ENCODE measurements at places on chromosomes 3 and 15.
A peak's percentile ranks its signal among the peaks of the same experiment; 100 is the strongest.

GRCh38 chr3:77242371-77242770, 202.5 kb downstream of the ROBO2 start:
- H3K4me1 ChIP-seq = no peaks in the 10 kb centered on the region
- no peak overlapping the region for H3K4me3 ChIP-seq
- no peak for DNase-seq
- no peaks in the 10 kb centered on the region for H3K36me3 ChIP-seq

DNA sequence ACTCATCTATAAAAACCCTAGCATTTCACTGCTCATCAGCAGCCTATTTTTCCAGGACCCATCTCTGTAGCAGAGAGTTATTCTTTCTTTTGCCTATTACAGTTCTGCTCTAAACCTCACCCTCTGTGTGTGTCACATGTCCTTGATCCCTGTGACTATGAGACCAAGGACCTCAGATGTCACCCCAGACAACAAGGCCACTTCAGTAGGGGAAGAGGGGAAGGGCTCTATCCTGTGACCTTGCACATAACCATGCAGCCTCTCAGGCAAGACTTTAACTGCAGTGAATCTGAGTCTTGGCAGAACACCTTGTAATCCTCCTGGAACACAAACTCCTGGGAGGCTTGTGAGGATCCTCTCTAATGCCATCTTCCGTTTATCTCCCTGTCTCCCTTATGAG, 4.4 kb upstream of the ZNF589 start:
- H3K36me3 ChIP-seq = no peaks in the 10 kb centered on the region
- no peak overlapping the region for H3K4me3 ChIP-seq
- H3K27ac ChIP-seq = no peak overlapping the region
- H3K27me3 ChIP-seq = no peaks in the 10 kb centered on the region

DNA sequence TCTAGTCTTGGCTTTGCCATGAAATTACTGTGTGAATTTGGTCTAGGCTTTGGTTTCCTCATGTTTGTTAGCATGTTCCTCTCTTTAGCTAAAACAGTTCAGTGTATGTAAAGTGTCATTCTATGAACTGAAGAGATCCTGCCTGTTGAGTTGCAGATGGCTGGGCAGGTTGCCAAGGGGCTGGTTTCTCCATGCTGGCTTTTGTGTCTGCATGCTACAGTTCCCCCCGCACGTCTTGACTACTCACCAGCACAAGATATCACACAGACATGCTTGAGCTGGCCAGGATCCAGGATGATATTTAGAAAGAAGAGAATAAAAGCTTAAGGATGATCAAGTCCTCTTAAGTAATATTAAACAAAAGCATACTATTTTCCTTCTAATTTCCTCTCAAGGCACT, 90.2 kb downstream of the CERS3 start:
- no peaks in the 10 kb centered on the region for H3K36me3 ChIP-seq
- H3K27ac ChIP-seq = no peak overlapping the region
- DNase-seq = no peak
- no peaks in the 10 kb centered on the region for H3K4me1 ChIP-seq
- H3K4me3 ChIP-seq = no peak overlapping the region

GRCh38 chr3:187743195-187744141, 1.8 kb downstream of the BCL6 start:
- H3K36me3 ChIP-seq = no peaks in the 10 kb centered on the region
- peak; percentile 21 for DNase-seq
- H3K27me3 ChIP-seq = no peaks in the 10 kb centered on the region
- peak overlapping the region; percentile 94 for H3K4me3 ChIP-seq
- H3K27ac ChIP-seq = peak overlapping the region; percentile 100
- peaks cover 73% of the 10 kb centered on the region for H3K4me1 ChIP-seq

GRCh38 chr3:112078125-112079083, 7.8 kb upstream of the C3orf52 start:
- H3K27me3 ChIP-seq = peaks cover 10% of the 10 kb centered on the region
- H3K36me3 ChIP-seq = no peaks in the 10 kb centered on the region
- no peak for DNase-seq
- H3K4me1 ChIP-seq = no peaks in the 10 kb centered on the region
- no peak overlapping the region for H3K4me3 ChIP-seq

GRCh38 chr3:53849916-53850315, 3.5 kb downstream of the IL17RB start:
- DNase-seq = no peak
- no peak overlapping the region for H3K4me3 ChIP-seq
- no peak overlapping the region for H3K27ac ChIP-seq
- H3K36me3 ChIP-seq = no peaks in the 10 kb centered on the region
- H3K4me1 ChIP-seq = peaks cover 6% of the 10 kb centered on the region
- H3K27me3 ChIP-seq = peaks cover 24% of the 10 kb centered on the region

DNA sequence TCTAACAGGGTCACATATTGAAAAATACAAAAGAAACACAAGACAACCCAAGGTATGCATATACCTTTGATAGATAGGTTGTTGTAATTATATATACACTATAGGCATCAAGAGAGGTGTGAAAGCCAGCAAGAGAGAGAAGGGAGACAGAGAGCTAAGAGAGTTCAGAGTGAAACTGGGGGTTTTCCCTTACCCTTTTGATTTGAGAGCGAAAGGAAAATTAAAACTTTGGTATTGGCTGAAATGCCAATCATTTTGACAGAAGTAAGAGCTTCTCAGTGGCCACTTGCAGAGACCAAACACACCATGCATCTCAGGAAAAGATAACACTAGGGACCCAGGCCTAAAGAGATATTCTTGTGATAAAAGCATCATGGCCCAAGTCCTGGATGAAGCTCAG, 183.6 kb downstream of the SHOX2 start:
- no peaks in the 10 kb centered on the region for H3K27me3 ChIP-seq
- H3K4me3 ChIP-seq = no peak overlapping the region
- no peak overlapping the region for H3K27ac ChIP-seq
- DNase-seq = no peak

DNA sequence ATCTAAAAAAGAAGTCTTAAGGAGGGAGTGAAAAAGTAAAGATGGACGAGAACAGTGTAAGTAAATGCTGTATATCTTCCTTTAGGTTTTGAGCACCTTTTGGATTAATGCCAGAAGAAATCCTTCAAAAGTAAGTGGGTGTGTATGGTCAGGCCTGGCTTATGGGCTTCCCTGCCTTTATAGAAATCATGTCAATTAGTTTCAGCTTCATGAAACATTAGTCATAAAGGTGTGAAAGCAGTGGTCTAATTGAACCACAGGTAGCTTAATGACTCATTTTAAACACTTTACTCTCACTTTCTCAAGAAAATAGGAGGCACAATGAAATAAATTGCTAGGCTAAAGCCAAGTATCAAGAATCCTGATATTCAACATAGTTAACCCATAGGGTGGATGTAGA, 467.4 kb upstream of the DPPA4 start:
- H3K36me3 ChIP-seq = no peaks in the 10 kb centered on the region
- no peaks in the 10 kb centered on the region for H3K27me3 ChIP-seq
- H3K27ac ChIP-seq = no peak overlapping the region
- no peak overlapping the region for H3K4me3 ChIP-seq

DNA sequence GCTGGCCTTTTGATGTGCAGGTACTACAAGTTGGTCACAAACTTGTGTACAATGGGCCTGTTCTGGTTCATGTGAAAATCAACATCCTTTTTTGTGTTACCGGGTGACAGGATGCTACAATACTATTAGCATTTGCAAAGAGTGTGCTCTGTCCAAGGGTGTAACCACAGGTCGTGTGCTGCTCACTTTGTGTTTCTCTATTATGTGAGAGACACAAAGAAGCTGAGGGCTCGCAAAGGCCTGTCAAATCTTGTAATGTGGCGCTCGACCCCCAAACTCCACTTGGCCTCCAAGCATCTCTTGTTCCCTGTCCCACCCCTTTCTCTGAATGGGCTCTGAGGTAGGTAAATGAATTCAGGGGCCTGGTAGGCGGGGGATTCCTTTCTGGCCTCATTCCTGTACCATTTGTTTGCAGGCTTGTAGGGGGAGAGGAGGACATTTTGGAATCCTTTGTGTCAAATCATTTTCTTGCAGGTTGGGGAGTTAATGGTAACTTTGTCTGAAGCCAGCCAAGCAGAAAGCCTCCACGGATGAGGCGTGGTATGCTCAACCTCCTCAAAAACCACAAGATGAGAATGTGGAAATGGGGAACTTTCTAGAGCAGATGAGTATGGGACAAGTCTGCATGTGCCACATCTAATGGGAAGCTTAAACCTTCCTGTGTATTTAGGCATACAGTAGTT, 109.1 kb downstream of the OPA1 start:
- peaks cover 36% of the 10 kb centered on the region for H3K4me1 ChIP-seq
- H3K27me3 ChIP-seq = no peaks in the 10 kb centered on the region
- peak; percentile 39 for DNase-seq
- H3K4me3 ChIP-seq = peak overlapping the region; percentile 55

All from naive B cell (primary cell).